ENCODE measurements at places on chromosomes 12 and 14.

- DNase-seq = no peak
Observed at GRCh38 chr12:128793701-128794100, 30.1 kb downstream of the SLC15A4 start.

GRCh38 chr12:90543841-90544240 is 411.1 kb downstream of the CCER1 start:
- DNase-seq = no peak

- DNase-seq = no peak
Observed at GRCh38 chr12:124024263-124024678, 51.3 kb downstream of the ZNF664 start.

DNA sequence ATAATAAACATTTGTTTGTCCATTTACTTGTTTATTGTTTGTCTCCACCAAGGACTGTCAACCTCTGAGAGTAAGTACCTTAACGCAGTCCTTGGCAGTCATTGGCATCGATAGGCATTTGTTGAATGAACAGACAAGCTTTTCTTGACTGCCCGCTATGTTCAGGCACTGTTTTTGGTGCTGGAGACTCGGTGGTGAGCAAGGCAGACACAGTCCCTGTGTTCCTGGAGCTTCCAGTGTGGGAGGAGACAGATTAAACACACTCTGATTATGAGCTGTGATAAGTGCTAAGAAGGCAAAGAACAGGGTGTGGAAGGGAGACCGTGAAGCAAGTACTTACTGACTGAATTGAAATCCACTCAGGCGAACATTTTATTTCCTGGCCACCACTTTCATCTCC is 1.2 kb downstream of the ATP6V0A2 start:
- DNase-seq = no peak

DNA sequence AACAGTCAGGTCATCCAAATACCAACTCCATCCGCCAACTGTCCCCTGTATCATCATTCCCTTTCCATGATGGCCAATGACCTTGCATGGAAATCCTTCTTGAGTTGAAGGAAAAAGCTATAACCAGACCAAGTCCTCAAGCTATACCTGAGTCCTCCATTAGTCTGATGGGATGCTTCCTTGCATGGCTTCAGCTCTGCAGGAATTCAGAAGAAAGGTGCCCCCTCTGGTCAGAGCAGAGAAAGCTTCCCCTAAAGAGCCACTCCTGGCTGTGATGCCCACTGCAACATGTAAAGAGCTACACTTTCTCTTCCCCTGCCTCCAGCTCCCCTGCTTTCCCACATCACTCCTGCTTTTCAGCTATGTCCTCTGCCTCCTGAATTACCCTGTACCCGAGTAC is 43.1 kb upstream of the FKBP4 start:
- no peak for DNase-seq

All from fibroblast of skin of left quadriceps (primary cell).